Mesenteric fat pad (tissue), 1 donor: ENCODE measurements at places on chromosomes 12 and 14. TPM values are rescaled to one million over a fixed set of nuclear protein-coding genes. Genes with fewer than 3 reads are reported as not detected.
A peak's percentile ranks its signal among the peaks of the same experiment; 100 is the strongest.

The SSPN gene
- total RNA-seq = 21.1 TPM

- DNase-seq = no peak
Observed at GRCh38 chr14:34098045-34098984, 147.4 kb upstream of the EGLN3 start.

The TGM1 gene
- total RNA-seq = 0.77 TPM

The VIPAS39 gene
- total RNA-seq = 13.8 TPM

DNA sequence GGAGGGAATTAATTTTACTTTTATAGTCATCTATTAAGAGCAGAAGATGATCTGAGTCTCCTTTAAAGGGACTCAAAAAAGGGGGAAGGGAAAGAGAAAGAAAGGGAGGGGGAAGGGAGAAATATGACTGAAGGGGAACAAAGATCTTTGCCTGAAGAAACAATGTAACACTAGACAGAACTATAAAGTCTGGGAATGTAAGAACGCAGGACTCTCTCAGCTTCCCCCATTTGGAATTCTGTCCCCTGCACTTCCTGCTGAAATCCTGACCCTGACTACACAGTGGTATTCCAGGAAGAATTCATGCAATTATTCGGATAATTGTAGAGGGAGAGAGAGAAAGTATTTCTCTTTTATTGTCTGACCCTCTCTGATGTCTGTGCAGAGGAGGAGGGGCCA, 8.6 kb upstream of the HOXC11 start:
- DNase-seq = no peak

The NGB gene
- total RNA-seq = not detected

DNA sequence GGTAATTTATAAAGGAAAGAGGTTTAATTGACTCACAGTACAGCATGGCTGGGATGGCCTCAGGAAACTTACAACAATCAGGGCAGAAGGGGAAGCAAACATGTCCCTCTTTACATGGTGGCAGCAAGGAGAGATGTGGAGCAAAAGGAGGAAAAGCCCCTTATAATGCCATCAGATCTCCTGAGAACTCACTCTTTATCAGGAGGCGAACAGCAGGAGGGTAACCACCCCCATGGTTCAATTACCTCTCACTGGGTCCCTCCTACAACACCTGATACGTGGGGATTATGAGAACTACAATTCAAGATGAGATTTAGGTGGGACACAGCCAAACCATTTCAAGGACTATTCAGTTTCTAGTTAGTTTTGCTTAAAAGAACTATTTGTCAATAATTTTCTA, 453.3 kb downstream of the C12orf50 start:
- DNase-seq = no peak

- DNase-seq = no peak
Observed at GRCh38 chr12:111173836-111174235, 195.1 kb downstream of the PHETA1 start.

The RNASE1 gene
- total RNA-seq = 641 TPM

DNA sequence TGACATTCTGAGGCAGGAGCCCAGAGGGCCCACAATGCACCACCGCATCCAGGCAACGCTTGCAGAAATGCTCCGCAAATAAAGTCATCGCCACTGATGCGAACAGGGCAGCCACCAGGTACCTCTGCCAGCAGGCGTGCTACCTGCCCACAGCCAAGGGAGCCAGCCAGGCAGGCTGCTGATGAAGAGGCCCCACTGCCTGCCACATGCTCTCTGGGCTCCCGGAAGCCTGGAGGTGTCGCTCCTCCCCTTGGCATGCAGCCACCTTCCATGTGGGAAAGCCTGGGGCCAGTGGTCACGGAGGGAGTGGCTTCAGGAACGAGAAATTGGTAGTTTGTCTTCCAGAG, 14.7 kb downstream of the GPR132 start:
- no peak for DNase-seq

GRCh38 chr12:95918194-95918993, 24.0 kb downstream of the CCDC38 start:
- no peak for DNase-seq

- DNase-seq = peak; percentile 98
Observed at GRCh38 chr14:75427482-75428229, at the start of gene JDP2. TSS of gene JDP2 (plus strand) at chr14:75428022. CDS start at chr14:75437921, 9,899 bp downstream.

GRCh38 chr12:129861951-129862350, 41.9 kb downstream of the TMEM132D start:
- no peak for DNase-seq

The SMARCC2 gene
- 113 TPM for total RNA-seq

The ESR2 gene
- 0.32 TPM for total RNA-seq

The SLC7A8 gene
- 33.4 TPM for total RNA-seq

The DIO2 gene
- 3.3 TPM for total RNA-seq

The FICD gene
- total RNA-seq = 14.1 TPM

The REP15 gene
- total RNA-seq = 2.3 TPM
